ENCODE measurements at places on chromosomes 5 and 9. TPM values are rescaled to one million over a fixed set of nuclear protein-coding genes. Genes with fewer than 3 reads are reported as not detected.

PFN3 gene
- total RNA-seq: not detected

CDH9 gene
- not detected for total RNA-seq

ANKRD34B gene
- total RNA-seq: not detected

CWC27 gene
- 12.1 TPM for total RNA-seq

LCNL1 gene
- total RNA-seq: not detected

MEGF10 gene
- 0.54 TPM for total RNA-seq

PROB1 gene
- 1.2 TPM for total RNA-seq

ZBTB26 gene
- 3.5 TPM for total RNA-seq

CCIN gene
- 3.7 TPM for total RNA-seq

HTR1A gene
- not detected for total RNA-seq

TMEM203 gene
- 35.0 TPM for total RNA-seq

PCDHA1 gene
- total RNA-seq: not detected

LCN9 gene
- total RNA-seq: not detected

FOXD4L3 gene
- total RNA-seq: 0.39 TPM
